Activated CD4-positive, alpha-beta T cell treated with anti-CD3 and anti-CD28 coated beads, Interleukin-2, amount 50 U/mL, for 1 hour (primary cell): ENCODE measurements at places on chromosomes 12 and 14.

DNA sequence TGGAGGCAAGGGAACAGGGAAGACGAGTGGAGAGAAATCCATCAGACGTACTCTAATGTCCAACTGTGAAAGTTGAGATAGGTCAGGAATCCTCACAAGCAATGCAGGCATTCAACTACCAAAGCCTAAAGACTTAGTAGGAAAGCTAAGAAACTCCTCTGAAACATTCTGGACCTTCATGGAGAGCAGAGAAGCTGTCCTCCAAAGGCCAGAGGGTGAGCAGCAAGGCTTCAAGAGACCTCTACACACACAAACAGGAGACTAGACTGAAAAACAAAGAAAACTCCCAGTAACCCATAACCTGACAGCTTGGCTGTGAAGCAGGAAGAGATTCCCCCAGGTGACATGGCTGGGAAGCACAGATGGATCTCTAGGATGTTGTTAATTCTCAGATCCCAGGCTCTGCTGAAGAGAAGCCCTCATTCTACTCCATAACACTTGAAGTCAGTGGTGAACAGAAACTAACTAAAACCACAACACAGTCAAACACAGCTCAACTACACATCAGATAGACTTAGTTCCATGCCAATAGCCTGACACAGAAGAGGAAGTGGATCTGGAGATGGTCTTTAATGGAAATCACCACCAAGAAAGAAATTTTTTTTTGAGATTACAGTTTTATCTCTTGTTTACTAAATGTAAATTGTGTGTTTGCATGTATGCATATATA lies 23.2 kb upstream of the LYZ start:
- DNase-seq: no peak

DNA sequence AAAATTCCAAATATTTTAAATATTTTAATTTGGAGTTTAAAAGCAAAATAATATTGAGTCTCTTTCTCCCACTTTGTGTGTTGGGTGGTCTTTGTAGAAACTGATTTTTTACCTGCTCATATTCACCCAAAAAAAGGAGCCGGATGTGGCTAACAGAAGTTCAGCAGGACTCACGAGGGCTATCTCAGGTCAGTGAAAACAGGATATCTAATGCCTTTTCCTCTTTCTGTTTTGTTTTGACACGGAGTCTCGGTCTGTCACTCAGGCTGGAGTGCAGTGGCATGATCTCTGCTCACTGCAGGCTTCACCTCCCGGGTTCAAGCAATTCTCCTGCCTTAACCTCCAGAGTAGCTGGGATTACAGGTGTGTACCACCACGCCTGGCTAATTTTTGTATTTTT lies 30.8 kb downstream of the COA8 start:
- no peak for DNase-seq

- no peak for DNase-seq
Measured at GRCh38 chr12:24955389-24955788, 6.5 kb upstream of the BCAT1 start.

GRCh38 chr12:85564786-85565185 lies 271.4 kb downstream of the RASSF9 start:
- DNase-seq: no peak

- no peak for DNase-seq
Measured at GRCh38 chr14:85514487-85514886, 15.5 kb upstream of the FLRT2 start.

DNA sequence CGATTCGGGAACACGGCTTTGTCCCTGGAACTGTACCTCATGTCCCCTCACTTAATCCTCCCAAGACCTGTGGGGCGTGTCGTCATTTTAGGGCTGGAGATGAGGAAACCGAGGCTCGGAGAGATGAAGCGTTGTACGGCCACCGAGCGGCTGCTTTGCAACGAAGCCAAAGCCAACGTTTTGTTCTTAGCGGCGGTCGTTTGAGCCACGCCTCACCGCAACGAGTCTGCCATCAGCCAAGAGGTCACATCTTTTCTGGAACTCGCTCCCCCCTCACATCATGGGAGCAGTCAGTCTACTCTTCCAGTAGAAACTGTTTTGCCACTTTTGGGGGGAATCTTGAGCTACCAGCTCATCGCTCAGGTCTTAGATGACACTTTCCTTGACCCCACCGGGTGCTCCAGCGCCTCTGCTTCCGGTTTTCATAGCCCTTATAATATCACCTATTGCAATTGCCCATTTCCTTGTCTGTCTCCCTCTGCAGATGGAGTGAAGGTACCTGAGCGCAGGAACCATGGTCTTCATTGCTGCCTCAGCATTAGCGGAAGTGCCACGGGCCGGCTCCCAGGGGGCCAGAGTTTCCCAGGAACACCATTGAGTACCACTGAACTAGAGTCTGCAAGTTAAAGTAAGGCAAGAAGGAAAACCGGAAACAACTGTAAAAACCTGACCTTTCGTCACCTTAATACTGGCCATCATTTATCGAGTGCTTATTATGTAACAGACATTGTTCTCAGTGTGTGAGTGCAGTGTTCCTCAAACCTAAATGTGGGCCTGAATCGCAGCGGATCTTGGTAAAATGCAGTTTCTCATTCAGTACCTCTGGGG lies 19.6 kb downstream of the NINJ2 start:
- peak; percentile 24 for DNase-seq

GRCh38 chr12:55725556-55725955 lies 3.3 kb downstream of the CD63 start:
- DNase-seq: no peak

GRCh38 chr12:53096089-53096741 lies 1.3 kb upstream of the IGFBP6 start:
- no peak for DNase-seq

- no peak for DNase-seq
Measured at GRCh38 chr12:118013283-118013682, 3.2 kb upstream of the RFC5 start.

DNA sequence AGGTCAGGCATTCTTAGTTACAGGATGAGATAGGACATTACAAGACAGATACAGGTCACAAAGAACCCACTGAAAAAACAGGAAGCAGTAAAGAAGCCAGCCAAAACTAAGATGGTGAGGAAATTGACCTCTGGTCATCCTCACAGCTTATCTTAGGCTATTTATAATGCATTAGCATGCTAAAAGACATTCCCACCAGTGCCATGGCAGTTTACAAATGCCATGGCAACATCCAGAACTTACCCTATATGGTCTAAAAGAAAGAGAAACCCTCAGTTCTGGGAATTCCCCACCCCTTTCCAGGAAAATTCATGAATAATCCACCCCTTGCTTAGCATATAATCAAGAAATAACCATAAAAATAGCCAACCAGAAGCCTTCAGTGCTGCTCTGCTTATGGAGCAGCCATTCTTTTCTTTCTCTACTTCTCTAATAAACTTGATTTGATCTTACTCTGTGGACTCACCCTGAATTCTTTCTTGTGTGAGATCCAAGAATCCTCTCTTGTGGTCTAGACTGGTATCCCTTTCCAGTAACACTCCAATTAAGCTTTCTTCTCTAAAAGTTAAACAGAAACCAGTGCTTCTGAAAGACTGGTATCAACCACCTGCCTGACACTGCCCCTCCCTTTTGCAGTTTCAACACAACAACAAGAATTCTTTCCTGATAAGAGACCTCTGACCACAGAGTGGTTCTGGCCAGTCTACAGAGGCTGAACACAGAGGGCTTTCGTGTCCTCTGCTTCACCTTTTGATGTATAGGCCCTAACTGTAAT lies 86.9 kb downstream of the BCAT1 start:
- DNase-seq: no peak

- DNase-seq: no peak
Measured at GRCh38 chr14:56237398-56237797, 119.2 kb downstream of the PELI2 start.

DNA sequence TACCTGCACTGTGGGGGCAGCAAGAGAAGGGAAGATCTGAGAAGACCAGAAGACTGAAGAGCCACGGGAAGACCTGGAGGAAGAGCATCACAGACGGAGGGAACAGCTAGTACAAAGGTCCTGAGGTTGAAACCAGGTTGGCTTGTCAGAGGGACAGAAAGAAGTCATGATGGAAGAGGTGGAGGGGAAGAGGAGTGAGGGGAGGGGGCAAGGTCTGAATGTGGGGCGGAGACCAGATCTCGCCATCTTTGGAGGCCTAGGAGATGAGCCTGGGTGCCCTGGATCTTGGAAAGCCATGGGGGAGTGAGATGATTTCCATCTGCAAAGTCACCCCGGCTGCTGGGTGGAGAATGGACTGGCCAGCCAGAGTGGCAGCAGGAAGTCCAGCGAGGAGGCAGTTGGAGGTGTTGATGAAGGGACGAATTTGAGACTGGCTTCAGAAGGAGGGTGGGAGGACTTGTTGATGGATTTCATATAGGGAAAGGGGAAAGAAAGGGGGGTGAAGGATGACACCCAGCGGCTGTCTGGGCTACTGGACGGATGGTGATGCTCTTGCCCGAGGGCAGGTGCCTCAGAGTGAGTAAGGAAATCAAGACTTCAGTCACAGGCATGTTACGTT lies 14.6 kb upstream of the UBC start:
- DNase-seq: no peak

- no peak for DNase-seq
Measured at GRCh38 chr14:79284621-79285020, 926.7 kb downstream of the DIO2 start.

DNA sequence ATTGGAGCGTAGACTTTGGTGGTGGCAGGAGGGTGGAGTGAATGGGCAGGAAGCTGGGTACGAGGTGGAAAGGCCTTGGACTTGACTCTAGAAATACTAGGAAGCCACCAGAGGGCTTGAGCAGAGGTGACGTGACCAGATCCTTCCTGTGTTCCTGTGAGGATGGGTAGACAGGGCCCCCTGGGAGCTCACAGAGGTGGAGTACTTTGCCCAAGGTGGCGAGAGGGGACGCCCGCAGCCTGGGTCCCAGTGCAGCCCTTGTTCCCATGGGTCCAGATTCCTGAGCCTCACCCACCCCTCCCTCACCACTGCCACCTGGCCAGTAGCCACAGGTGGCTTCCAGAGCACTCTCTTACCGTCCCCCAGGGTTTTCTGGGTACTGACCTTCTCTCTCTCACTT lies 89.8 kb downstream of the KIF26A start:
- DNase-seq: no peak

DNA sequence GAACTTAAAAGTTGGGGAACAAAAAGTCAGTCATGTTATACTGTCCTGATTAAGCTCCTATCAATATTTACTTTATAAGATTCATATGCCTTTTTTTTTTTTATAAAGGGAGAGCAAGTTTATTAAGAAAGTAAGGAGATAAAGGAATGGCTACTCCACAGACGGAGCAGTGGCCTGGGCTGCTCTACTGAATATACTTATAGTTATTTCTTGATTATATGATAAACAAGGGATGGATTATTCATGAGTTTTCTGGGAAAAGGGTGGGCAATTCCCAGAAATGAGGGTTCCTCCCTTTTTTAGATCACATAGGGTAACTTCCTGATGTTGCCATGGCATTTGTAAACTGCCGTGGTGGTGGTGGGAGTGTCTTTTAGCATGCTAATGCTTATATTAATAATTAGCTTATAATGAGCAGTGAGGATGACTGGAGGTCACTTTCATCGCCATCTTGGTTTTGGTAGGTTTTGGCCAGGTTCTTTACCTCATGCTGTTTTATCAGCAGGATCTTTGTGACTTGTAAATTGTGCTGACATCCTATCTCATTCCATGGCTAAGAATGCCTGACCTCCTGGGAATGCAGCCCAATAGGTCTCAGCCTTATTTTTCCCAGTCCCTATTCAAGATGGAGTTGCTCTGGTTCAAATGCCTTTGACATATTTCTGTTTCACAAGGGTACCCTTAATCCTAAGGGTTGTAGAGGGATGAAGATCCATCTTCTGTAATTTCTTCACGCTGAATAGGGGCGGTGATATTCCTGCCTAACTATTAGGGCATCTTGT lies 73.9 kb downstream of the OTOGL start:
- no peak for DNase-seq

GRCh38 chr12:67890726-67891258 lies 98.5 kb upstream of the IFNG-AS1 start:
- DNase-seq: no peak
